Sigmoid colon (tissue), 7 donors: ENCODE measurements at places on chromosomes 7 and 10. TPM values are rescaled to one million over a fixed set of nuclear protein-coding genes. Genes with fewer than 3 reads are reported as not detected.

The EBLN1 gene
- polyA plus RNA-seq: not detected

The ANLN gene
- 2.4 TPM for polyA plus RNA-seq

The KCNIP2 gene
- 3.3 TPM for polyA plus RNA-seq

The TMEM176A gene
- polyA plus RNA-seq: 126 TPM

The TMEM130 gene
- not detected for polyA plus RNA-seq

The ASIC3 gene
- polyA plus RNA-seq: 3.1 TPM

The GHITM gene
- 618 TPM for polyA plus RNA-seq

The TEX47 gene
- not detected for polyA plus RNA-seq

The IFIT1 gene
- 7.2 TPM for polyA plus RNA-seq

The PTPRN2 gene
- 3.2 TPM for polyA plus RNA-seq

The PIP gene
- not detected for polyA plus RNA-seq

The OPN4 gene
- 0.04 TPM for polyA plus RNA-seq

The DNAJC1 gene
- polyA plus RNA-seq: 20.0 TPM

The POM121L12 gene
- polyA plus RNA-seq: not detected

The GDF2 gene
- polyA plus RNA-seq: not detected

The MRPL32 gene
- 42.6 TPM for polyA plus RNA-seq

The CADPS2 gene
- 5.4 TPM for polyA plus RNA-seq

The HOXA10 gene
- polyA plus RNA-seq: 22.8 TPM

The CLEC2L gene
- polyA plus RNA-seq: not detected
